ENCODE measurements at places on chromosomes 6 and 20. TPM values are rescaled to one million over a fixed set of nuclear protein-coding genes. Genes with fewer than 3 reads are reported as not detected.

Gene PTPRK
- 14.9 TPM for polyA plus RNA-seq

Gene MOG
- polyA plus RNA-seq = not detected

Gene NRSN1
- 24.5 TPM for polyA plus RNA-seq

Gene CCN5
- not detected for polyA plus RNA-seq

Gene PPIL6
- polyA plus RNA-seq = 11.8 TPM

Data from neural cell (in vitro differentiated cells).